Muscle of arm (tissue), 14 donors: ENCODE measurements at places on chromosomes 7 and 10.
A peak's percentile ranks its signal among the peaks of the same experiment; 100 is the strongest.

- no peak for DNase-seq
Measured at GRCh38 chr10:60385399-60385738, 4.3 kb downstream of the ANK3 start.

- no peak for DNase-seq
Measured at GRCh38 chr7:135362871-135363270, 129.2 kb downstream of the STRA8 start.

- DNase-seq, result no peak
Measured at GRCh38 chr7:13627455-13627854, 362.0 kb downstream of the ETV1 start.

- peak; percentile 41 for DNase-seq
Measured at GRCh38 chr10:61024856-61025201, 80.8 kb upstream of the RHOBTB1 start.

DNA sequence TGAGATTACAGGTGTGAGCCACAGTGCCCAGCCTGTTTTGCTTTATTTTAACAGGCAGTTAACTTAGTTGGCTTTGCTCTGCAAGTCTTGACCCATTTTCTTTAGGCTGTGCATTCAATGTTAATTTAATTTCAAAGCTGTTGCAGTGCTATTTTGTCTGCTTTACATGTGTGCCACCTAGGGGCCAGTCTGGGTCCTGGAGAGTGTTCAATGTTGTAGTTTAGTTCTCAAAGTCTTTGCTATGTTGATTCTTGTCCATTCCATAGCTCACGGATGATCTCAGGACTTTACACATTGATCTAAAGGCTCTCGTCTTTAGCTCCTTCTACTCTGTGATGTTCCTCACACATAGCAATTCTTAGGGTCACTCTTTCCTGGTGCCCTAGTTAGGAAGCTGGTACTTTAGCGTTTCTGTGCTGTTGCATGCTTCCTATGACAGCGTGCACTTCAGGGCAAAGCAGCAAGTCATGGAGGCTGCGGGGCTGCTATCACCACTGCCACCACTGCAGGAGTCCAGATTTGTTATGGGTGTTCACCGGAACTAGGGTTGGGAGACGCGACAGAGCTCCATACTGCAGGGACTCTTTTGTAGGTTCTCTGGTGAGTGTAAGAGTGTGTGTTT lies 16.4 kb upstream of the ABCA13 start:
- no peak for DNase-seq
